ENCODE measurements at places on chromosomes 7 and 10.

DNA sequence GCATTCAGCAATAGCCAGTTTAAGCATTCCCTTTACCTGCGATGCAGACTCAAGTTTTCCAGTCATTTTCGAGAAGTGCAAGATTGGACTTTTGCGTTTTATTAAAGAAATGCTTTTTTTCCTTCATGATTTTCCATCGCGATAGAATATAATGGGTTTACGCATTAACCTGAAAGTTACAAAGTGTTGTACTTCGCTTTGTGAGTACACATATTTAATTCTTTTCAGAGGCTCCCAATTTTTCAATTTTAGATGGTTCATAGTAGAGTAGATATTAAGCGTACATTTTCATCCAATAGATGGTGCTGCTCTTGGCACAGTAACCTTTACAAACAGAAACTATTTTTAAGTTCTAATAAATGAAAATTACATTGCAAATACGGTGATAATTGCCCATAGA is 1.3 kb downstream of the PTPRZ1 start:
- no peak for DNase-seq

- no peak for DNase-seq
These were observed 42.3 kb upstream of the CYCS start for GRCh38 chr7:25167262-25167843.

DNA sequence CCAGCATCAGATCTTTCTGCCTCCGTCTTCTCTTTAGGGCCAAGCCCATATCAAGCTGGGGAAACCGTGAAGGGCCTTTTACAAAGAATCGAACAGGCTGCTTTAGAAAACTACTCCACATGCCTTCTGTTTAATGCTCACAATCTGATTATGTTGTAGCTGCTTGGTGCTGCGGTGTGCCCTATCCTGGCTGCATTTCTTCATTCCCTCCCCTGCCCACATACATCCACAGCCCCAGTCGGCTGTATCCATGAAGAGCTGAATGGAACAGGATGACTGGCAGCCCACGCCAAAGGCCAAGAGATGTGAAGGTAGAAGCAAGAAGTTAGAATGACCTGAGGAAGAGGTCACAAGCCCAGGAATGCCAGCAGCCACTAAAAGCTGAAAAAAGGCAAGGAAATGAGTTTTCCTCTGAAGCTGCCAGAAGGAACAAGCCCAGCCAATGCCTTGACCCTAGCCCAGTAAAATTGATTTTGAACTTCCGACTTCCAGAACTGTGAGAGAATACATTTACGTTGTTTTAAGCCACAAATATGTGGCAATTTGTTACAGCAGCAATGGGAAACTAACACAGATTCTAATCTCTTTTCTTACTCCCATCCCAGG is 22.2 kb downstream of the TAS2R41 start:
- no peak for DNase-seq

- DNase-seq, result no peak
These were observed 122.6 kb downstream of the DOCK1 start for GRCh38 chr10:127027786-127028185.

GRCh38 chr10:132022241-132022640 is 40.5 kb upstream of the BNIP3 start:
- DNase-seq, result no peak

DNA sequence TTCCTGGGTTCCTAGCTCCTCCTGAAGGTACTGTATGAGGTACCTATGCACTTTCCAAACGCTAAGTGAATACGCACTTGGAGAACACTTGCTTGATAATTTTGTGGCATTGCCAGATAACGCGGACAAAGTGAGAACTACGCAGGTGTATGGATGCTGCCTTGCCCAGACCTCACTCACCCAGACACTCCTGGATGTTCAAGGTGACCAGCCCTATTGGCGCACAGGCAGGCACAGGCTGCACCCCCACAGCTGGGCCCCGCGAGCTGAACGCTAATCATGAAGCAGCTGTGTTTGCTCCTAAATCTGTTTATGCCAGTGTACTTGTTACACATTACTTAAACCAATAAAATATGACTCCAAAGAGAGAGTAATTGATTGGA is 27.3 kb downstream of the DIP2C start:
- no peak for DNase-seq

DNA sequence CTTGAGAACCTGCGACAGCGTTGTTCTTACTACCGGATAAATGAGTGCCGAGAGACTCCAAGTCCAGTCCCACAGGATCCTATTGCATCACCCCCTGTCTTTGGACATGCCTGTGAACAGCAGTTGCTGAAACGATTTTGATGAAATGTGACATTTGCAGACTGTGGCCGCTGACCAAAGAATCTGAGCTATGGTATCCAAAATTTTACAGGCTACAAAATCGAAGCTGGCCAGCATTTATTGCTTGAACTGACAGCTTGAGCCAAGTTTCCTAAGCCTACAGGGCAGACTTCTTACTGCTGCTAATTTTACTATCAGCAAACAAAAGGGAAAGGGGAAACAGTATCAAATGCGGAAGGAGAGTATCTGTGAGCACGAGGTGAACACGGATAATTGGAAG is 12.1 kb upstream of the NPVF start:
- no peak for DNase-seq

DNA sequence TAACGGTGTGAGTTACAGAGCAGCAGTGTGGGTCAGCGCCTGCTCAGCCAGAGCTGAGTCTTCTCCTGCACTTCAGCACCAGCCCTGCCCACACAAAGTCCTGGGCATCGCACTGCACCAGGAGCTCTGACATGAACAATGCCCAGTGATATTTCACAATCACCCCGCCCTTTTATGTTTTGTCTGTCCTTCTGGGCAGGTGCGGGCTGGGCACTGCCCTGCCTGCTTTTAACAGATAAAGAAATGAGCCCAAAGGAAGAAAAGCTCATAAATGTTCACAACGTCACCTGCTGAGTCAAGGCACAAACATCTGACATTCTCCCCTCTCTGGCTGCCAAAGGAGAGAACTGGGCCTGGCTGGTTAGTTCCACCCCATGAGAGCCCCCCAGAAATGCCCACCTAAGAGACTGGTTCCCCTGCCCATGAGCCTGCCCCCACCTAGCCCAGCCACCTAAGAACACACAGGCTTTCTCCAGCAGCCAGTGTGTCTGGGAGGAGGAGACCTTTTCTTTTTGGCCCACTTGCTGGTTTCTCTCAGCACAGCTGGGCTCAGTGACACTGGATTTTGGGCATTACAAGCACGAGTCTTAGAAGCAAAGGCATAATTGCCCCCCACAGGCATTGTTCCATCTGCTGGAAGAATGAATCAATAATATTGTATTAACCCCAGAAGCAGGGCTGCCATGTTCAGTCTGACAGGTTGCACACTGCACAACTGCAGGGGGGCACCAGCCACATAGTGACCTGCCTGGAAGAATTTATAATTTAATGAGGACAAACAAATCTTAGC is 22.3 kb downstream of the CALML3 start:
- DNase-seq, result no peak

DNA sequence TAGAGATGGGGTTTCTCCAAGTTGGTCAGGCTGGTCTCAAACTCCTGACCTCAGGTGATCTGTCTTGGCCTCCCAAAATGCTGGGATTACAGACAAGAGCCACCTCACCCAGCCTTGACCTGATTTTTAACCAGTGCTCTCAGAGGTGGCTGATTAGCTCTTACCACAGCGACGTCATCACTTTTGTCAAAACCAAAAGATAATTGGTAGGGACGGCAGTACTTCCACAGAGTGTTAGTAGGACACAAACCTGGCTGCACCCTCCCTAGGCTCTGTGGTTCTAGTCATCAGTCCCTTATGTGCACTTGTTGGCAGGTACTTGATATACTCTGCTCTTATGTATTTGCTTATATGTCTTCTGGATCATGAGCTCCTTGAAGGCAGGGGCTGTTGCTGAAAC is 74.0 kb downstream of the GPR141 start:
- DNase-seq, result no peak

GRCh38 chr7:44515590-44516268 is 25.3 kb upstream of the NUDCD3 start:
- no peak for DNase-seq

DNA sequence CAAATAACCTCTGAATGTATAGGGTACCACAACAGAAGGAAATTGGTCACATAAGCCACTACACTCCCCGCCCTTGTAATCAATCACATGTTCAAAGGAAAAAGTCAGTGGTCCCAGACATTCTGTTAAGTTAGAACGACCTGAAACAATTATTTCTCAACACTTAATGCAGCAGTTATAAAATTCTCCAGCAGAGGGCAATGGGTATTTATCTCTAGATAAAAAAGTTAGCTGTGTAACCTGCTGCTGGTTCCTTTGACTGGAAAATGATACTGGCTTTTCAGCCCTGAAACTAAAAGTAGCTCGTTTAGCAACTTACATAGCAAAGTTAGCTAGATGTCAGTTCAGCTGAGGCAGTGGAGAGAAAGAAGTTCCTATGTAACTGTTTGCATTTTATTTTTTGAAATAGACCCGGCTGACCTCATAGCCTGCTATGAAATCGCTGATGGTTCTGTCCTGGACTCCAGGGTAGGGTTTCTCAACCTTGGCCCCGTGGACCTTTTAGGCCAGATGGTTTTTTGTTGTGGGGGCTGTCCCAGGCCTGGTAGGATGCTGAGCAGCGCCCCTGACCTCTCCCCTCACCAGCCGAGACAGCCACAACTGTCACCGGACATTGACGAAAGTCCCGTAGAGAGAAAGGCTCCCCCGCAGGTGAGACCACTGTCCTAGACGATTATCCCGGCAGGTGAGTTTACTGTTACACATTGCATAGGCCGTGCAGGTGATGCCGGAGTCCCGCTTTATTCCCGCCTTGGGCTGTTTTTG is 40.2 kb upstream of the PROSER2 start:
- no peak for DNase-seq

DNA sequence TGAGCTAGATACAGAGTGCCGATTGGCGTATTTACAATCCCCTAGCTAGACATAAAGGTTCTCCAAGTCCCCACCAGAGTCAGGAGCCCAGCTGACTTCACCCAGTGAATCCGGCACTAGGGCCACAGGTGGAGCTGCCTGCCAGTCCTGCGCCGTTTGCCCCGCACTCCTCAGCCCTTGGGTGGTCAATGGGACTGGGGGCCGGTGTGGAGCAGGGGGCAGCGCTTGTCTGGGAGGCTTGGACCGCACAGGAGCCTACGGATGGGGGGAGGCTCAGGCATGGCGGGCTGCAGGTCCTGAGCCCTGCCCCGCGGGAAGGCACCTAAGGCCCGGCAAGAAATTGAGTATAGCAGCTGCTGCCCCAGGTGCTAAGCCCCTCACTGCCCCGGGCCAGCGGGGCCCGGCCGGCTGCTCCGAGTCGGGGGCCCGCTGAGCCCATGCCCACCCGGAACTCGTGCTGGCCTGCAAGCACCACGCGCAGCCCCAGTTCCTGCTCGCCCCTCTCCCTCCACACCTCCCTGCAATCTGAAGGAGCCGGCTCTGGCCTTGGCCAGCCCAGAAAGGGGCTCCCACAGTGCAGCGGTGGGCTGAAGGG is 1113.8 kb upstream of the LRRTM3 start:
- DNase-seq, result no peak

DNA sequence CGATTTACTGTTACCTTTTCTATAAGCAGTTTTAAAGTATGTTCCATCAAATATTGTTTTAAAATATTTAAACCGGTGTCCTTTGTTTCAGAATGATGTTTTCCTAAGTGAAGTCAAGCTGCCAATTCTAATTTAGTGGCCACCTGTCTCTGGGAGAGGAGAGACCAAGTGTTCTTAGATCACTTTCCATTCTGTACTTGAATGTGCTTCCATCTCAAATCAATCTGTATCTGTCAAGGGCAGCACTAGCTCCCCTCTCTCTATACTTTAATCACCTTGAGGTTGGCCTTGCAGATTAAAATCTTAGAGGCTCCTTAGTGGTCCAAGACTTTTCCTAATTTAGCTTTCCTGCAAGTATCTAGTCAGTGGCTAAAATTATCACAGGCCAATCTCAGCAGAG is 49.6 kb downstream of the LGI1 start:
- no peak for DNase-seq

- DNase-seq, result no peak
These were observed 8.3 kb upstream of the PRKAG2 start for GRCh38 chr7:151885202-151885580.

DNA sequence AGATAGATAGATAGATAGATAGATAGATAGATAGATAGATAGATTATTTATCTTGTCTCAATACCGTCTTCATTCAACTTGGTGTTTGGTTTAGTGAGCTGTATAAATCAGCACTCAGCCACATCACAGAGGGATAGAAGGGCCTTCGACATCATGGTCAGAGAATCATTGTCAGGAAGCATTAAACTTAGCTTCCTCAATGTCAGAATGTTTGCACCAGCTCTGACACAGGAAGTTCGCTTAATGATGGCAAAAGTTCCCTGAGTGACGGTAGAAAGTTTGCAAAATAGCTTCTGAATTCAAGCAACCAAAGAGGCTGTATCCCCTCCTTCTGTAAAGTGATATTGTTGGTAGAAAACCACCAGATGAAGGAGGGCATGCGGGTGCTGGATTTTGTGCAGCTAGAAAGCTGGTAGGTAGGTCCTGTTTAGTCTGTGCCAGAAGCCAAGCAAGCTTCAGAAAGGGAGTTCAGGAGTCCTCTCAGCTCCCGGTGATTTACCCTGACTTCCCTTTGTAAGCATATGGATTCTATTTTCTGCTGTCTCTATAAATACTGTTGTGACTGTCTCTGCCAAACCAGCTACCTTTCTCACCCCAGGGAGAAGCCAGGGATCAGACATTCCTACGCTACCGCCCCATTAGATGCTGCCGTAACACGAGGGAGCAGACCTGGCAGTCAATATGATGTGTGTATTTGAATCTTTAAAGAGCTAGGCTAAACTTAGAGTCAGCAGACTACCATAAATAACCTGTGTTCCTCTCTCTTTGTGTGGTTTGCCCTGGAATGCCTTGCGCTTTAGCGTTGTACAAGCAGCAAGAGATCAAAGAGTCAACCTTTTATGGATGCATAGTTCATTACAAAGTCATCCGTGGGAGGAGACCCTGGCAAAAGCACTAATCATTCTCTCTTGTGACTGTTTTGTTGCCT is 200.5 kb upstream of the KIAA1217 start:
- no peak for DNase-seq

DNA sequence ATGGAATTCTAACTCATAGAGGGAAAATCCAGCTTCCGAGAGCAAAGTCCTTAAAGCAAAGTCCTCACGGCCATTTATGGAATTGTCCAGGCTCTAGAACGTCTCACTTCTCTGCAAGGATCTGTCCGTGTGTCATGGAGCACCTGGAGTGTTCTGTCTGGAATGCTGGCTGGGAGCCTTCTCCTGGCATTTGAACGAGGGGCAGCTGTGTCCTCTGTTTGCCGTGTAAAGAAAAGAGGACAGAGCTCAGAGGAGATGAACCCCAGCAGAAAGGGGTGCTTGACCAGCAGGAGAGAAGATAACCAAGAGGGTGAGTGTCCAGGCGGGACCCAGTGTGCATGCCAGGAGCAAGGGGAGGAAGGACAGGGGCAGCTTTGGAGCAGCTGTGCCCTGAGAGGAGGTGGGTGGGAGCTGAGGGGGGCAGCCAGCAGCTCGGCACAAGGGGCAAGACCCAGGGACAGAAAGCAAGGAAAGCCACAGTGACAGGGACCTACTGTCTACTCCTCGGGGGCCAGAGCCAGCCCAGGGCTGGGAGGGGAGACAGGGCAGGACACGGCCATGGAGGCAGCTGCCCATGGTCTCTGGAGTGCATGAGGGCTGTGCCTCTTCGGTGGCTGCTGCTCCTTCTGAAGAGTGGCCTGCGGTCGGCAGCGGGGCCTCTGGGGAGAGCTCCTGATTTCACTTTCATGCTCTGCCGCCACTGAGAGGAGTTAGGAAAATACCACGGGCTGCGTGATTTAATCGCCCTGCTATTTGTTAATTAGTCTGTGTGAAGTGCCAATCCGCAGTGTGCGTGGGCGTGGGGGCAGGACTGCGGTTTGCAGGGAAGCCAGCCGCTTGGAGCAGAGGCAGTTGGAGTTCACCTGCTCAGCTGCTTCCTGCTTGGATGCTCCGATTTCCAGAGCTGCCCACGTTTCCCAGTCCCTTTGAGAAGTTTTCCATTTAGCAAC is 149.3 kb upstream of the SHH start:
- DNase-seq, result no peak

Data from T-helper 22 cell (primary cell).